ENCODE measurements at places on chromosomes 6 and 20. TPM values are rescaled to one million over a fixed set of nuclear protein-coding genes. Genes with fewer than 3 reads are reported as not detected.

DNA sequence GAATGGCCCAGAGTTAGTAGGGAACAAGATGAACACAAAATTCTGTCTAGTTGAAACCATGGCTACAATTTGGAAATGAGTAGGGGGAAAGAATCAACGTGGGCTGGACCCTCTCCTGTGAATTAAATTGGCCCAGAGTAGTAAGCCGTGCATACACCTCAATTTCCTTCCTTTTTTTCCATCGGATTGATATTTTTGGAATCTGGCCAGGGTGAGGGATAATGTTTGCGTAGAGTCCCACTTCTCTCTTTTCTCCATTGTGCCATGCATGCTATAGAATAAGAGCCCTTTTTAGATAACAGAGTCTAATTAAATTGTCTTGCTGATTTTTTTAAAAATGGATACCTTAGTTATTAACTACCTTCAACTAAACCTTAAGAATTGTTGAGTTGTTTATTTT is 35.2 kb downstream of the XRN2 start:
- no peak overlapping the region for H3K4me3 ChIP-seq
- no peak overlapping the region for H3K27ac ChIP-seq
- no peaks in the 10 kb centered on the region for H3K4me1 ChIP-seq
- DNase-seq = no peak
- H3K36me3 ChIP-seq = peaks cover 71% of the 10 kb centered on the region

- DNase-seq = no peak
- no peaks in the 10 kb centered on the region for H3K27me3 ChIP-seq
- no peaks in the 10 kb centered on the region for H3K36me3 ChIP-seq
- H3K4me3 ChIP-seq = no peak overlapping the region
- no peak overlapping the region for H3K27ac ChIP-seq
Observed at GRCh38 chr6:140533526-140533925, 1159.1 kb upstream of the CITED2 start.

- H3K4me1 ChIP-seq = no peaks in the 10 kb centered on the region
- no peak for DNase-seq
- no peaks in the 10 kb centered on the region for H3K27me3 ChIP-seq
- no peak overlapping the region for H3K27ac ChIP-seq
- H3K4me3 ChIP-seq = no peak overlapping the region
- H3K36me3 ChIP-seq = peaks cover 8% of the 10 kb centered on the region
Observed at GRCh38 chr6:158143700-158144099, 24.4 kb downstream of the SERAC1 start.

DNA sequence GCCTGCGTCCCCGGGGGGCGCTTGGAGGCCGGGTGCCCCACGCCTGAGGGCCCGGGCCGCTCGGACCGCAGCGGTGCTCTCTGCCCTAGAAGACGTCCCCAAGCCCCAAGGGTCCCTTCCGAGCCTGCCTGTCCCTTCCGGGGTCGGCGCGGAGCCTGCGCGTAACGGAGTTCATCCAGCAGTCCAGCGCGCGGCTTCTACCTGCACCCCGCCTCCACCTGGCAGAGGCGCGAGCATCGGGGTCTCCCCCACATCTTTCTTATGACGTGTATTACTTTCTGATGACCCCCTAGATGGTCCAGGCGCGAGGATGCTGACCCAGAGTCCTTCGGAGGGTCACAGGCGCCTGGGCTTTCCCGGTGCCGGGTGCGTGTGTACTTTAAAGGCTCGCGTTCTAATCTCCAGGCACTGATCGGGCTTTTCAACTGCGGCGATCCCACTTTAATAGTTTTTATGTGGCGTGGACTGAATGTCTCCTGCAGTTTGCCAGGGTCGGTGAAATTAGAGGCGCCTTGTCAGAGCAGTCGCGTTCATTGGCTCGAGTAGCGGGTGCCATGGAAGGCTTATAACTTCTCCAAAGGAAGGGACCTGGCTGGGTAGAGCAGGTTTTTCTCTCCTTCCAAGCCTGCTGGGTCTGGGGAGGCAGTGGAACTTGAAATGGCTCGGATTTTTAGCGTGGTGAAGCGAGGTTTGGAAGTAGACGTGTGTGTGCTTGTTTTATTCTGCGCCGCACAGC is 912 bp downstream of the EYA4 start:
- H3K27ac ChIP-seq = no peak overlapping the region
- H3K36me3 ChIP-seq = no peaks in the 10 kb centered on the region
- no peak for DNase-seq
- H3K4me1 ChIP-seq = no peaks in the 10 kb centered on the region
- peaks cover 32% of the 10 kb centered on the region for H3K27me3 ChIP-seq

DNA sequence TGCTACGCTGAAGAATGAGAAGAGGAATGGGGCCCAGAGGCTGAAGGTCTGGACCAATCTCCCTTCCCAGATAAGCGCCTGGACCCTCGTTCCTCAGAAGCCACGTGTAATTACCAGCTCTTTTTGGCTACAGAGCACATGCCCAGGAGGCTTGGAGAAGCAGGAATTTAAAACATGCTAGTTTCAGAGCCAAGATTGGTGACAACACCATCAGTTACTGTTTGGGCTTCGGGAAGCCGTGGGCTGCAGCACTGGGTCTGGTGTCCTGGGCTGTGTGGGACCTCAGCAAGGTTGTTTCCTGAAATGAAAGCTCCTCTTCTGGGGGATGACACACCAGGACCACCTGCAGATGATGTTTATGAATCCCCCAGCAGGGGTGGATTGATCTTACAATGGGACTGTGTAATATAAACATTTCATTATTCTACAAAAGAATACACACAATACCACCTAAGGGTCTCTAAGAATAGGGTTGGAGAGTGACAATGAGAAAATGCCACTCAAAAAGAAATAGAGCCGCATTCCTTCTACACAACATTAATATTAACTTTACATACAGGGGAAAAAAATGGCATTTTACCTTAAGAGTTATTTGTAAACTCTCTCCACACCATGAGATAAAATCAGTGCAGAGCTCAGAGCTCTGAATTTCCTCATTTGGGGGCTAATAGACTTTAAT is 207.8 kb upstream of the FOXQ1 start:
- no peak overlapping the region for H3K27ac ChIP-seq
- H3K4me3 ChIP-seq = no peak overlapping the region
- no peaks in the 10 kb centered on the region for H3K27me3 ChIP-seq
- no peaks in the 10 kb centered on the region for H3K36me3 ChIP-seq
- H3K4me1 ChIP-seq = no peaks in the 10 kb centered on the region

GRCh38 chr6:2575236-2575635 is 175.5 kb downstream of the MYLK4 start:
- no peak for DNase-seq
- H3K36me3 ChIP-seq = no peaks in the 10 kb centered on the region
- H3K27me3 ChIP-seq = no peaks in the 10 kb centered on the region
- H3K4me3 ChIP-seq = no peak overlapping the region

- no peaks in the 10 kb centered on the region for H3K36me3 ChIP-seq
- H3K4me3 ChIP-seq = no peak overlapping the region
- H3K27ac ChIP-seq = no peak overlapping the region
- H3K4me1 ChIP-seq = no peaks in the 10 kb centered on the region
- H3K27me3 ChIP-seq = no peaks in the 10 kb centered on the region
Observed at GRCh38 chr6:17193106-17193775, 87.9 kb upstream of the RBM24 start.

GRCh38 chr20:25076201-25076600 is 5.7 kb downstream of the VSX1 start:
- H3K27ac ChIP-seq = no peak overlapping the region
- no peak for DNase-seq
- no peaks in the 10 kb centered on the region for H3K36me3 ChIP-seq
- H3K27me3 ChIP-seq = peaks cover 40% of the 10 kb centered on the region
- H3K4me3 ChIP-seq = no peak overlapping the region

GRCh38 chr20:63701329-63702035 is 5.0 kb downstream of the TNFRSF6B start:
- no peaks in the 10 kb centered on the region for H3K27me3 ChIP-seq
- H3K4me3 ChIP-seq = no peak overlapping the region
- peaks cover 34% of the 10 kb centered on the region for H3K4me1 ChIP-seq
- H3K27ac ChIP-seq = no peak overlapping the region

GRCh38 chr6:168190646-168191443 is 111.8 kb upstream of the FRMD1 start:
- no peaks in the 10 kb centered on the region for H3K4me1 ChIP-seq
- H3K27me3 ChIP-seq = no peaks in the 10 kb centered on the region
- no peak overlapping the region for H3K27ac ChIP-seq
- no peaks in the 10 kb centered on the region for H3K36me3 ChIP-seq
- no peak for DNase-seq
- H3K4me3 ChIP-seq = no peak overlapping the region

DNA sequence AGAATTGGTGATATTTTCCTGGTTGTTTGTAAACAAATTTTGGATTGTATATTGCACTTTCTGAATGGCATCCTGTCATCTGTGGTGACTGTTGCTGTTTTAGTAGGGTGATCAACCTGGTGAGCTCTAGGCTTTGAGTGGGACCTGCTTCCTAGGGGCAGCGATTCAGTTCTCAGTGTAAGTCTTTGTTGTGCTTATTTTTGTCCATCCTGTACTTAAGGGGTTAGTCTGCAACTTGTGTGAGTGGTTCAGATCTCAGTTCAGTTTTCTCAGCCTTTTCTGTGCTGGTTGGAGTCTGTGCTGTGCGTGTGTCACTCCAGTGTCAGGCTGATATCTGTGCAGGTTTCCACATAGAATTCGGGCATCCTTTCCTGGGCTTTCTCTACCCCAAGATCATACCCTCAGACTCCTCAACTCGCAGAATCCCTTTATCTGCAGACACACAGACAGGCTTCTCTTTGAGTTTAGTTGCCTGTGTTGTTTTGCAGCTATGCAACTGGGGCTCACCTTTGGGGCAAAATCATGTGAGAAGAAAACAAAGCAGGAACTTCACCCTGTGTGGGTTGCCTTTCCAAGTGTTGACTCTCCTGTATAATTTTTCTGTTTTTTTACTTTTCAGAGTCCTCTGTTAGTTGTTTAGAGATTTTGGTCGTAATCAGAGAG is 177.7 kb downstream of the FARS2 start:
- H3K4me1 ChIP-seq = no peaks in the 10 kb centered on the region
- no peak for DNase-seq
- no peak overlapping the region for H3K4me3 ChIP-seq
- no peaks in the 10 kb centered on the region for H3K27me3 ChIP-seq
- no peak overlapping the region for H3K27ac ChIP-seq

DNA sequence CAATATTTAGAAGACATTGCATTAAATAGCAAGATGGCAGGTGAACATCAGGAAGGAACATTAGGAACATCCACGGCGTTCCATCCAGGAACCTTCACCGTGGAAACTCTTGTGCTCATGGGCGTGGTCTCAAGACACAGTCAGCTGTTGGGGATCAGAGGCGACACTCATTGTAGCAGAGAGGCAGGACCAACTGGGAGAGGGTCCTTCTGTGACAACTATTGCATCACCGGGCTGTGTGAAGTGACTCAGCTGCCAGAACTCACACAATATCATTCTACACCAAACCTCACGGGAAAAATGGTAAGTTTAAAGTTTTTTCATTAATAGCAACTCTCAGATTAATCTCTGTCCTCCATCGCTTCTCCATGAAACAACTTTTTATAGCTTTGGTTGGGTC is 334.8 kb upstream of the SULF2 start:
- H3K4me1 ChIP-seq = no peaks in the 10 kb centered on the region
- no peaks in the 10 kb centered on the region for H3K27me3 ChIP-seq

The SCUBE3 gene
- total RNA-seq = not detected

The WFDC12 gene
- not detected for total RNA-seq

The GGTLC1 gene
- not detected for total RNA-seq

The HLA-DQB1 gene
- 25.5 TPM for total RNA-seq

Data from natural killer cell (primary cell).